ENCODE measurements at places on chromosomes 12 and 14.

DNA sequence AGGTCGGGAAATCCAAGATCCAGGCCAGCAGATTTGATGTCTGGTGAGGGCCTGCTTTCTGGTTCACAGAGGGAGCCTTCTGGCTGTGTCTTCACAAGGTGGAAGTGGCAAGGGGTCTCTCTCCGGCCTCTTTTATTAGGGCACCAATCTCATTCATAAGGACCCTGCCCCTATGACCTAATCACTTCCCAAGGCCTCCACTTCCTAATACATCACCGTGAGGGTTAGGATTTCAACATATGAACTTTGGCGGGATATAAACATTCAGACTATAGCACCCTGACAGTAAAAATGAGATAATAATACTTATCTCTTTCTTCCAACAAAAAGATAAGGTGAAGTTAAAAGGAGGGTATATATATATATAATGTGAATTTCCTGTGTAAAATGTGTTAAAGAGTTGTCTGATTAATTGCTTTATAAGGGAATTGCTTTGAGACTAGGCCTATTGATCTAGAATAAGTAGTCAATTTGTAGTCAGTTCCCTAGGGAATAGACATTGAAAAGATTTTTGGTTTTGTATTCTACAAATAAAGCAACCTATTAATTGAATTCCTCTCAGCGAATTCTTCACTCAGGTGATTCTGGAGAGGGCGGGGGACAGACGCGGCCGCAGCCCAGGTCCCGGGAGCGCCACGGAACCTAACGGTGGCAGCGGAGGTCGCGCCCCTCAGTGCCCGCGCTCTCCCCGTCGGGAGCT lies 516 bp upstream of the LGALS3 start:
- no peak for DNase-seq

DNA sequence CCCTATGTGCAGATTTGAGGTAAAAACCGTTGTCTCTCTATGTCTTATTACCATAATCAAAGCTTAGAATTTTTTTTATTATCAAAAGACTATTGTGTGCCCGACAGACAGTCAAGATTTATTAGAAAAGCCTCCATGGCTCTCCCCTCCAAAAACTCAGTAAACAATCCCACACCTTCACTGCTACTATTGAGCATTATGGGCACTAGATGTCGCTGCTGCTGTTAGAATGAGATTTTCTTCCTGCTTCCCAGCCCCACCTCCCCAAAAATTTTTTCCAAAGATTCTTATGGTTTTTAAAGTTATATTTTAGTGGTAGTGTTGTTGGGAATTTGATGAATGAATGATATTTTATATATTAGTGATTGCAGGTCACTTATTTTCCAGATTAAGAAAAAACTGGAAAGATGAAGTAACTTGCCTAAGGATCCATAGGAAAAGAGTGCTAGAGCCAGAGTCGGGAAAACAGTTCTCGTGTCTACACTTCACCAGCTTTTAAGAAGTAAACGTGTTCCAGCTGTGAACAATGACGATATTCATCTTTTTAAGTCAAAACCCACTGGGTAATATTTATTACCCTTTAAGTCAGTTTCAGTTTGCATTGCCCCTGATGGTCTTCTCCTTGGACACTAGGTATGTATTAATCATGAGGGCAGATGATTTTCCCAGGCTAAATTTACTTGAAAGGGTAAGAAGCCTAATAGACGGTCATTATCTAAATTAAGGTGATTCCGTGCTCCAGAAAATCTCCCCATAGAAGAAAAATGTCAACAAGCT lies 12.2 kb upstream of the FOXG1 start:
- DNase-seq = peak; percentile 26

DNA sequence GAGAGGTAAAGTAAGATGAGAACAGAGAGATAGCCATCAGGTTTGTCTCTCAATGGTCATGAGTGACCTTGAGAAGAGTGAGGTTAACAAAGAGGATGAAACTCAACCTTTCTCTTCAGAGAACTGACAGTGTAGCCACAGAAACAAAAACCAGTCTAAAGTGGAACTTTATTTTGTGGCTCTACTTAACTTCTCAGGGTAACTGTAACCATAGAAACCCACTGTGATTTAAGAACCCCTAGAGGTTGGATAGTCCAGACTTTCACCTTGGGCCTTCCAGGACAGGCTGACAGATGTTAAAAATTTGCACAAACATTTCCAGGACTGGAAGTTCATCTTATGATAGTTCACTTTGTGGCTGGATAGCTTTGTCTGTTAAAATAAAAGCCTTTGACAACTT lies 48.5 kb downstream of the ATP23 start:
- no peak for DNase-seq

GRCh38 chr14:102055181-102055901 lies 31.5 kb downstream of the HSP90AA1 start:
- DNase-seq = no peak

GRCh38 chr12:72829838-72830237 lies 557.7 kb downstream of the TRHDE start:
- DNase-seq = no peak

- peak; percentile 86 for DNase-seq
Measured at GRCh38 chr14:44833376-44834060, 128.2 kb downstream of the KLHL28 start.
